ENCODE measurements at places on chromosomes 6 and 20.

GRCh38 chr20:34343458-34344211 lies 19.4 kb upstream of the ITCH start:
- no peak for DNase-seq

DNA sequence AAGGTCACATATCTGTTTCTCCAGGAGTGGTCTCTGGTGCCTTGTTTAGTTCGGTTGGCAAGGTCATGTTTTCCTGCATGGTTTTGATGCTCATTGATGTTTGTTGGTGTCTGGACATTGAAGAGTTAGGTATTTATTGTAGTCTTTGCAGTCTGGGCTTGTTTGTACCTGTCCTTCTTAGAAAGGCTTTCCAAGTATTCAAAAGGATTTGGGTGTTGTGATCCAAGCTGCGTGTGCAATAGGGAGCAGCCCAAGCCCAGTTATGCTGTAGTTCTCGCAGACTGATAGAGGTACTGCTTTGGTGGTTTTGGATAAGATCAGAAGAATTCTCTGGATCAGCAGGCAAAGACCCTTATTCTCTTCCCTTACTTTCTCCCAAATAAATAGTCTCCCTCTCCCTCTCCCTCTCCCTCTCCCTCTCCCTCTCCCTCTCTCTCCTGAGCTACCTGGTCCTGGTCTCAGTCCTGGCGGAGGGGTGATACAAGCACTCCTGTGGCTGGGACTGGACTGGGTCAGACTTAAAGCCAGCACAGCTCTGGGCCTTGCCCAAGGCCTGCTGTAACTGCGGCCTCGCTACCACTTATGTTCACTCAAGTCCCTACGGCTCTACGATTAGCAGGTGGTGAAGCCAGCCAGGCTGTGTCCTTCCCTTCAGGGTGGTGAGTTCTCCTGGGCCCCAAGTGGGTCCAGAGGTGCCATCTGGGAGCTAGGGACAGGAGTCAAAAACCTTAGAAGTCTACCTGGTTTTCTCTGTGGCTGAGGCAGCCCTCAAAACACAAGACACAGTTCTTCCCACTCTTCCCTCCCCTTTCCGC lies 27.3 kb upstream of the GRM4 start:
- DNase-seq: no peak

- DNase-seq: no peak
Measured at GRCh38 chr20:2005831-2006426, 12.1 kb upstream of the PDYN start.

DNA sequence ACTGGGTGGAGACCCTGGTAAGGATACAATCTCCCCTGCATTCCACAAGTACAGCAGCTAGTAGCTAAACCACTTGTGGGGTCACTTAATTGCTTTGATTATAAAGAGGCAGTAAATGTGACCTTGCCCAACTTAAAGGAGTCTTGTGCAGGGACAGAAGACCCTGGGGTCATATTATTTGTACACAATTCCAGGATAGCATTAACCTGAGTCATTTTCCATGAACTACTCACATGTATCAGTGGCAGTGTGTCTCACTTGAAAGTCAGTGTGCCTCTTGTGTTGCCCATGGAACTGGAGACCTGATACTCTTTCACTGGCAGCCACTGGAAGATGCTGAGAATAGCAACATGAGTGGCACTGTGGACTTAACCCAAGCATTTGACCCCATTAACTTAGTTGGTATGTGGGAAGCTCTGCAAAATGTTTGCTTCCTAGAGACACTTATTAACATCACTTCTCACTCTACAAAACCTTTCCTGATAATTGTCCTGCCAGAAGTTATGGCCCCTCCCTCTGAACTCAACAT lies 28.9 kb downstream of the CLIC5 start:
- DNase-seq: no peak

DNA sequence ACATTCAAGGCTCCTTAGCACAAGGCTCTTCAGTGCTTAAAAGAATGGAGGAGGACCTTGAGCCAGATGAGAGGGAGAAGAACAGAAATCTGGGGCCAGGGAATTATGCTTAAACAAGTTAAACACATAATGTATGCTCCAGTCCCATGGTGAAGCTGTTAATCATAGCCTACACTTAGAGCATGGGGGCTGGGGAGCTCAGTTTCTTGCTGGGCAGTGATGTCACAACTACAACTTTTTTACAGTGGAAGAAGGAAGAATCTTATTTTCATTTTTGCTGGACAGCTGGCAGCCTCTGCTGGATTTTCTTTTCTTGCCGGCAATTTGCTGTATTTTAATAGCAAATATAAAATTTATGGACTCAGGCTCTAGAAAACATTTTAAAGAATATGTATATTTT lies 432.5 kb downstream of the CD109 start:
- no peak for DNase-seq

DNA sequence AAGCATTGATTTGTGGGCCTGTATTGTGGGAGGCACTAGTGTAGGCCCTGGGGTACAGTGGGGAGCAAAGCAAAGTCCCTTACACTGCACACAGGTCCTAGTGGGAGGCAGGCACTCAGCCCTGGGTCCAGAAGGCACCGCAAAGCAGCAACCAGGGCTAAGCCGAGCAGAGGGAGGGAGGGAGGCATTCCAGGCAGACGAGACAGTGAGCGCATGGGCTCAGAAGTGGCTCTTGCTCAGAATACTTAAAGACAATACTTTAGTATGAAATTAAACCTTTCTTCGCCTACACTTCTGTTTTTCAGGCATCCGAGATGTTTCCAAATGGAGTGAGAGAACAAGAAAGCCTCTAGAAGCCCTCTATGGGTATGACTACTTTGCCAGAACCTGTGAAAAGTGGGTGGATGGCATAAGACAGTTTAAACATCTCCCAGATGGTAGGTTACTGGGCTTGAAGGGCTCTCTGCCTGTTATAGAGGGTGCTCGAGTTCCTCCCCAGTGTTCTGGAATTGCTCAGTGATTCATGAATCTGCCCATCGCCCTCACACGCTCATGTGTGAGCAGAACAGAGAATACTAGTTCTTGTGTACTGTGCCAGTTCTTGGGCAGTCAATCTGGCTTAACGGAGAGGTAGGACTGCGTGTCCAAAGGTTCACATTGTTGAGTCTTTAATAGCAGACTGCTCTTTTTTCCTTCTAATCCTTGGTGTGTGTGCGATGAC lies 18.7 kb downstream of the BPHL start:
- no peak for DNase-seq

DNA sequence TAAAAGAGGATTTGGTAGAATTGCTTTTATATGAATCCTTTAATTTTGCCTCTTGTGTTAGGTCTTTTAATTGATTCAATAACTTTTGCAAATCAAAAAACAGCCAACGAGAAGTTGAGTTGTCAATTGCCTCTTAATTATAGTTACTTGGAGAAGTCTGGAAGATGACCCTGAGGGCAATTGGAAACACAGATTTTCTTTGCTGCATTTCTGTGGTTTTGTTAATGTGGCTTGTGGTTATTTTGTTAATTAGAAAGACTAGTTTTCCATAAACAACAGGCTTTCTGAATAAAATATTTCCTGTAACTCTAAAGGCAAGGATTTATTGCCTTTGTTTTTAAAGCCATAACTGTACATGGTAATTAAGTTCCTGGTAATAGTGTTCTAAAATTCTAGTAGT lies 513.0 kb downstream of the EPHA7 start:
- no peak for DNase-seq

DNA sequence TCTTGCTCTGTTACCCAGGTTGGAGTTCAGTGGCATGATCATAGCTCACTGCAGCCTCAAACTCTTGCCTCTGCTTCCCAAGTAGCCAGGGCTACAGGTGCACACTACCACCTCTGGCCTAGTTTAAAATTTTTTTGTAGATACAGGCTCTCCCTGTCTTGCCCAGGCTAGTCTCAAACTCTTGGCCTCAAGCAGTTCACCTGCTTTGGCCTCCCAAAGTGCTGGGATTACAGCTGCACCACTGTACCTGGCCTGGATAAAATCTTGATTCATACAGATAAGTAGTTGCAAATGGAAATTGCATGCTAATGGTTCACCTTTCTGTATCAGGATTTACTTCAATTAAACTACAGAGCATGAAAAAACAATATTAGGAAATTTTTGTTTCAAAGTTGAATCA lies 4.2 kb downstream of the CD2AP start:
- DNase-seq: no peak

- no peak for DNase-seq
Measured at GRCh38 chr20:23150304-23151007, 64.3 kb upstream of the CD93 start.

- no peak for DNase-seq
Measured at GRCh38 chr6:6798448-6798860, 209.9 kb downstream of the LY86 start.

- no peak for DNase-seq
Measured at GRCh38 chr20:37711001-37711400, 17.2 kb downstream of the CTNNBL1 start.

DNA sequence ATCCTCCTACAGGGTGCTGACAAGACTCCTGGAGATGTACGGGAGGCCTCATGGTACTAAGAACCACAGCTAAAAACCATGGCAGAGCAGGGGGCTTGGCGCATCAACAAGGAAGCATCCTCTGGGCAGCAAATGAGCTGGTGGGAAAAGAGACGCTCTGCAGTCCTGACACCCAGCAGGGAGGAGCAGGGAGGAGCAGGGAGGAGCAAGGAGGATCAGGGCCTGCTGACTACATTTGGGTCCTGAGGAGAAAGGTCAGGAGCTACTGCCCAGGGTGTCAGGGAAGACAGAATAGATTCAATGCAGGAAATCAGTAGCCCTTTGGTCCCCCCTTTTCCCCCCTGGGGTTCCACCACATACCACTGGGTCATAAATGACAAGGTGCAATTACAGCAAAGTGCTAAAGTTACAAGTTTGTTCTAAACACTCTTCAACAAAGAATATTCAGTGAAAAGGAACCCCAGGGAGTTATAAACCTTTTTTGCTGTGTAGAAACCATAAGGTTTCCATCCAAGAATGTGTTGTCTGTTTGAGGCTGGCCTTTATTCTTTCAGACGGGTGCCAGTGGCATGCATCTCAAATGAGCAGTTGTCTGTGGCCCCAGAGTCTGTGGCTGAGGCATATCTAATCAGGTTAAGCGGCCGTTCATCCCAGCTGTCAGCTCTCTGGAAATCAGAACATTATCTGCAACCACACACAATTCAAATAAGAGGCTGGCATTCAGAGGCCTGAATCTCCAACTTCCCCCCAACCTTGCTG lies 325.0 kb downstream of the CDC5L start:
- no peak for DNase-seq

DNA sequence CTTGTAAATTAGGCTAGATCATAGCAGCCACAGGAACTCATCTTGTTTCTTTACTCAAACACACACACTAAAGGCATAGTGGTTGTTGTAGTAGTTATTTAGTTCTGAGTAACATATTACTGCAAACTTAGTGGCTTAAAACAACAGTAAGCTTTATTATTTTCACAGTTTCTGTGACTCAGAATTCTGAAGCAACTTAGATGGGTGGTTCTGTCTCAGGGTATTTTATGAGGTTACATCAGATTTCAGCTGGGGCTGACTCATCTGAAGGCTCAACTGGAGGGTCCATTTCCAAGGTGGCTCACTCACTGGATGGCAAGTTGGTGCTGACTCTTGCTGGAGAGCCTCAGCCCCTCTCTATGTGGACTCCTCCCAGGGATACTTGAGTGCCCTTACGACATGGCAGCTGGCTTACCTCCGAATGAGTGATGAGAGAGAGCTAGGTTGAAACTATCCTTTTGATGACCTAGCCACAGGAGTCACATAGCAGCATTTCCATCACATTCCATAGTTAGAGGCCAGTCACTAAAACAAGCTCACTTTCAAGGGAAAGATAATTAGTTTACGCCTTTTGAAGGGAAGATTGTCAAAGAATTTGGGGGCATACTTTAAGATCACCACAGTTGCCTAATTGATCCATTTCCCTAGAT lies 136.5 kb upstream of the PRND start:
- no peak for DNase-seq

DNA sequence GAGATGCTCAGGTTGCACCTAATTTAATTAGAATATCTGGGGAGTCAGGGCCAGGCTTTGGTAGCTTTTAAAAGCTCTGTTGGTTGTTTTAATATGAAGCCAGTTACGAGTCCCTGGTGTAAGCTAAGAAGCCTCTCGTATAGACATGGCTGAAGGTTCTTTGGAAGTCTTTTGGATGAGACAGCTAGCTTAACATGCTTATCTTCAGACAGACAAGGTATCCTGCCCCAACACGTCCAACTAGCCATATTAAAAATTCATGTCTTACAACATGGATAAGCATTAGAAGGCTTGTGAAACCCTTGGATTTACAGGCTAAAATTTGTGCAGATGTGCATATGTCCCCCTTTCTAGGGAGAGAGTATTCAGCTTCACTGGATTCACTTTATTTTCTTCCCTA lies 105.7 kb upstream of the KCNK16 start:
- DNase-seq: no peak

DNA sequence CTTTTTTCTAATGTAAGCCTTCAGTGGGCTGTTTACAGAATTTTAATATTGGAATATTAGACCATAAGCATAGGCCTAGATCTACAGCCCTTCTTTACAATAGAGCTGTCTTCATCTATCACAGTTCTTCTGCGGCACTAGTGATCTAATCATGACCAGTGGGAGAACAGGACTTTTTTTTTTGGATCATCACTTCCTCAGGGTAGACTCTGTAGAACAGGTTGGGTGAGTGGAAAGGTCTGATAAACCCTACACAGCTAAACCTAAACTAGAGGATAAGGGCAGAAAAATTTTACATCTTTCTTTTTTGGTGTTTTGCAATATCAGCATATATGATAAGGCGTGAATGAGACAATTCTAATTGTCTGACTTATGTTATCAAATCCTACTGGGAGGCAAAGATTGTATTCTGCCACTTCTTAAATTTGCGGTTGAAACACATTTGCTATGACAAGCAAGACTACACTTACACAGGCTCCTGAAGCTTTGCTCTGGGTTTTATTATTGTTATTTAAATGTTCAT lies 52.2 kb downstream of the GOPC start:
- DNase-seq: no peak

DNA sequence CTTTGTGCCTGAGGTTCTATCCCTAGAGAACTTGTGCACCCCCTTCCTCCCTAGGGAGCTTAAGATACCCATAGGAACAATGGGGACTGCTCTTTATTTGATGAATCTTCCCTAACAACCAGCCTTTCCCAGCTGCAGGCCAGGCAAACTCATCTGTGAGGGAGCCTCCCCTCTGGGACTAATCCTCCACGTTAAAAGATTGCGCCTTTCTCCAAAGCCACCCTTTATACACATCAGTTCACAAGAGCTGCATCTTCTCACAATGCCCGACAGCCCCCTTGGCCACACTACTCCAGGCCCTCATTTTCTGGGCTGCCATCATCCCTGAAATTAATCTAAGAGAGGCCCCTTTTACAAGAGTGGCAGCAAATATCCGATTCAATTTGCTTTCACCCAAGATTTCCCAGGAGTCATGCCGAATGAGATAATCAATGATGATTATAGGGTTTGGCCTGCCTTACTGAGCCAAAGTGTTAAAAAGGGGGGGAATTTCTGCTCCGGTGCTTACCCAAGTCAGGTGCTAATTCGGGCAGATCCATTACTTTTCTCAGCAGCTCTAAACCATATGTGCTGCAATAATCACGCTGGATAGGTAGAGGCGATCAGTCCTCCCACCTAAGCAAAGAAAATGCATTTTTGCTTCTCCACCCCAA lies 336.5 kb downstream of the KIF16B start:
- DNase-seq: peak; percentile 78

DNA sequence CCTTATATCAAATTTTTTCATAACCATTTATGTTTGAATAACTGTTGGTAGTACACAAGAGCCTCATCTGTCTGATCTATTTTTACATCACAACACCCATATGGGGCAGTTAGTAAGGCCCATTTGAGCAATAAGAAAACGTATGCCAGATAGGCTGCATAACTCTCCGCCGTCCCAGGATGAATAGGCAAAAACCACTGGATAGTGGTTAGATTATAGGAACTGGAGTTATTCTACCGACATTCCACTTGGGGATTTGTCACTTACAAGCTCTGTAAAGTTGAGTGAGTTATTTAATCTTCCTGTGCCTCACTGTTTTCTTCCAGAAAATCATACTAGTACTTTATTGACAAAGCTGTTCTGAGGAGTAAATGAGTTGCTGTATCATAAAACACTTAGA lies 881.9 kb downstream of the QKI start:
- DNase-seq: no peak

Data from D341Med (cell line).